Common myeloid progenitor, CD34-positive (primary cell): ENCODE measurements at places on chromosomes 12 and 14.

DNA sequence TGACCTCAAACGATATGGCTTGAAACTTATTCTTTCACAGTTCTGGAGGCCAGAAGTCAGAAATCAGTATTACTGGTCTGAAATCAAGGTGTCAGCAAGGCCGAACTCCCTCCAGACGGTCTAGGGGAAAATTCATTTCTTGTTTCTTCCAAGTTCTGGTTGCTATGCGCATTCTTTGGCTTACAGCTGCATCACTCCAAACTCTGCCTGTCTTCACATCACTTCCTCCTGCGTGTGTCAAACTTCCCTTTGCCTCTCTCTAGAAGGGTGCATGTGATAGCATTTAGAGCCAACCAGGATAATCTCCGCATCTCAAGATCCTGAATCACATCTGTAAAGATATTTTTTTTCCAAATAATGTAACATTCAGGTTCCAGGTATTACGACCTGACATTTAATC is 62.8 kb downstream of the DENND5B start:
- DNase-seq, result no peak

DNA sequence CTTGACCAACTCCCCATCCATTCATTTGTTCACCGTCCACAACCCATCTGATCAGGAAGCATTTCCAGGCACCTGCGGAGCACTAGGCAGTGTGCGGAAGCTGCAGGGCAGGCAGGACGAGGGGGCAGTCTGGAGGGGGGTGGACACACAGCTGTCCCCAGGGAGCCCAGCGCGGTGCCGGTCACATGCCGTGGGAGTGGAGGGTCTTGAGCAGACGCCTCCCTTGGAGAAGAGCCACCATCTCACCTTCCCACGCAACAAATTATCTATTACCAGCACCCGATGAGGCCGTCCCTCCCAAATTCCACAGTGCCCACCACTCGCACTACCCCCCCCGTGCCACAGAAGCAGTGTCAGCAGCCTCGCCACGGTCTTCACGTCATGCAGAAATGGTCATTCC is 10.8 kb downstream of the DLK1 start:
- no peak for DNase-seq

DNA sequence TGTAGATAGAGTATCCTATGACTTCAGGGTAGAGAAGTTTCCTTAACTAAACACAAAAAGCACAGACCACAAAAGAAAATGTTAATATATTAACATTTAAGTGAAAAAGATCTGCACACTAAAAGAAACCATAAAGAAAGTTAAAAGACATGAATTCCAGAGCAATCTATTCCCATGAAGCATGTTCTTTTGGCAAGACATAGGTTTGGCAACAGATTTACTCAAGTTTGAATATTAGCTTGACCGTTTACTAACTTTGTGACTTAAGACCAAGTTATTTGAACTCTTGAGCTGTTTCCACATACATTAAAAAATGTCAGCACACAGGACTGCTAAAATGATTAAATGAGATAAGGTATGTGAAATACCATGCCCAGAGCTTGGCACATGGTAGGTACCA is 35.7 kb upstream of the GZMB start:
- no peak for DNase-seq

DNA sequence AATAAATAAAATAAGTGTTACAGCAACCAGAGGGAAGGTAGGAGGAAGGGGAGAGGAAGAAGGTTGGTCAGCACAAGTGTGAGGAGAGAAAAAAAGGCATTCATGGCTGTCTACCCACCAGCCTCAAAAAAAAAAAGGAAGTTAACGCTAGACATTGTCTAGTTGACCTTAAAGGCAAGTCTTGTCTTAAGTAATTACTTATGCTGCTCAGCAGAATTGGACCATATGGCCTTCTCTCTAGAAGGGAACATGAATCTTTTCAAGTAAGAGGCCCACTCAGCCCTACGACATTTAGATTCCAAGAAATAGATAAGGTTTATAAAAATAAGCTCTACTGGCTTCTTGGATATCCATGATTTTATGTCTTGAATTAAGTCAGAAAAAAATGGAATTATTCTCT is 172.7 kb downstream of the ETNK1 start:
- DNase-seq, result no peak

GRCh38 chr12:102406033-102406584 is 74.3 kb downstream of the IGF1 start:
- DNase-seq, result no peak

DNA sequence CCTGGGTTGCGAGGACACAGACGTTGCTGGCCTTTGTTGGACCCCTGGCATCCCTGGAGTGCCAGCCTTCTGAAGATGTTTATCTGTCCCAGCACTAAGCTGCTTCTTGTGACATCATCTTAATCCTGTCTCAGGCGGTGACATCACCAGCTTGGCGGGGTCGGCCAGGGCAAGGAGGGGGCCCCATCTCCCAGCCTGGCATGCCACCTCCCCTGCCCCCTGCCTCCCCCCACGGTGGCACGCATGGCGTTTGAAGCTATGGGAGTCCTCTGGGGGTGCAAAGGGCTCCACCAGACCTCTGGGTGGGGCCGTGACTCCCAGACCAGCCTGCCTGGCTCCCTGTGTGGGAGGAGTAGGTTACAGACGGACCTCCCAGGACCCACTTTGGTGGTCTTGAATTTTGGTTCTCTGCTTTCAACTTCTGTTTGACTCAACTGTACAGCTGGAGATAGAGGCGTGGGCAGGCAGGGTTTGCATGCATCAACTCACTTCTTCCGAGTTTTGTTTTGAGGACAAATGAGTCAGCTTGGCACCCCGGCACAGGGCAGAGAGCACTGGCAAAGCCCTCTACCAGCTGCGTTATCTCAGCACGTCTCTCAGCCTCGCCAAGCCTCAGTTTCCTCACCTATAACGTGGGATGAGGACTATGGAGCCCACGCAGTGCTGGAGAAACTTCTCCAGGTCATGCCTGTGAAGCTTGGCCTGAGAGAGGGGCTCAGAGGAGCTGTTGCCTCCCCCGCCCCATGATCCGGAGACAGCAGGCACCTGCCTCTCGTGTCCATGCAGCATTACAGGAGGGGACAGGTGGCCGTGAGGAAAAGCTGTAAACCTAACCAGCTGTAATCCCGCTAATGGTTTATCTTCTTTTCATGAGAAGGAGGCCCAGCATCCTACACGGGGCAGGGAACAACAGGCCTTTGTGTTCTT is 38.8 kb upstream of the EML1 start:
- DNase-seq, result no peak

GRCh38 chr12:76790564-76791552 is 26.9 kb downstream of the ZDHHC17 start:
- peak; percentile 56 for DNase-seq

DNA sequence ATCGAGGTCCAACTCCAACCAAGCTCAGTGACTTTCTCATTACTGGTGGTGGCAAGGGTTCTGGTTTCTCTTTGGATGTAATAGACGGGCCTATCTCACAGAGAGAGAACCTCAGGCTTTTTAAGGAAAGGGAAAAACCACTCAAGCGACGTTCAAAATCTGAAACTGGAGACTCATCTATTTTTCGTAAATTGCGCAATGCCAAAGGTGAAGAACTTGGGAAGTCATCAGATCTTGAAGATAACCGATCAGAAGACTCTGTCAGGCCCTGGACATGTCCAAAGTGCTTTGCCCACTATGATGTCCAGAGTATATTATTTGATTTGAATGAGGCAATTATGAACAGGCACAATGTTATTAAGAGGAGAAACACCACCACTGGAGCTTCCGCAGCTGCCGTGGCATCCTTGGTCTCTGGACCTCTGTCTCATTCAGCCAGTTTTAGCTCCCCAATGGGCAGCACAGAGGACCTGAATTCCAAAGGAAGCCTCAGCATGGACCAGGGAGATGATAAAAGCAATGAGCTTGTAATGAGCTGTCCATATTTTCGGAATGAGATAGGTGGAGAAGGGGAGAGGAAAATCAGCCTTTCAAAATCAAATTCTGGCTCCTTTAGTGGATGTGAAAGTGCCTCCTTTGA is 343.5 kb upstream of the RGS6 start:
- no peak for DNase-seq

DNA sequence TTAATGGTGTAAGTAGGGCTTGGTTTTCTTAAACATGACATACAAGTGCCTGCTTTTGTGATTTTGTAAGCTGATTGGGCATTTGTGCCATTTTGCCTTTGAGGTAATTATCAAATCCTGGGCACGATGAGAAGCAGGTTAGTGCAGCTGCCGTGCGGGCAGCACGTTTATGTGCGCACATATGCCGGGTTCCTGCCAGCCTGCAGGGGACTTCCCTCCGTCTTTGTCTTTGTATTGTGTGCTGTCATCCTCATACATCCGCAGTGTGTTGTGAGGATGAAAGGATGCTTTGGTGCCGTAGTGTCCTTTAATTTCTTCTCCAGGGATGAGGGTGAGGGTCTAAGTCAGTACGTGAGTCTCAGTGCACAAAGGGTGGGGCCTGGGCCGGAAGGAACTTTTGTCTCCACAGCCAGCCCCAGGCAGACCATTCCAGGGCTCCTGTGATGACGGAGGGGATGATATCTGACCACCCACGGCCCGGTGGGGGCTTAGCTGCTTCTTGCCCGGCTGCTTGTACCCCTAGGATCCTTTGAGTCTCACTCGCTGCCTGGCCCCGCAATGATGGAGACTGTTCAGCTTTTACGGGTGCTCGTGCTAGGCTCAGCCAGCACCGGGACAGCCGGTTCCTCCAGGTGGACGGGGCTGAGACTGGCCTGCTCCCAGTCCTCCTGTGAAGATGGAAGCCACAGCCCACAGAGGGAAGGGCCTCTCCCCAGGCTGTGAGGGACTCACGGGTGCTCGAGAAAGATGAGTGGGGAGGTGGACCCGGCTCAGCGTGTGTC is 54.6 kb downstream of the ADGRD1 start:
- no peak for DNase-seq

GRCh38 chr12:71694099-71694820 is 8.4 kb downstream of the TMEM19 start:
- no peak for DNase-seq

GRCh38 chr14:99034711-99035171 is 237.3 kb downstream of the BCL11B start:
- no peak for DNase-seq

DNA sequence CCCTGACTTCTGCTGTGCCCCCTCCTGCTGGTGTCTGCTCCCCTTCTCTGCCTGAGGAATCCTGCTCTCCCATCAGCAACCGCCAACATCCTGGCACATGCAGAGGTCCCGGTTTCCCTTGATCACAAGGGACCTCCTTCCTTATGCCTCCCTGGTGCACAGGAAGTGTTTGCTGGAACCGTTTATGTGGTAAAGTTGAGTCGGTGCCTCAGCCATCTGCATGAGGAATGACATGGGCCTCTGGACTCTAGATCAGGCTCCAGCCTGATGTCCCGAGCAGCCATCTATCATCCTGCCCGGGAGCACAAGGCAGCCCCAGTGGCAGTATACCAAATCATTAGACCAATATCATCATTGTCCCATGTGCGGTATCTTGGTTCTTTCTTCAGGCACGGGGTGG is 90.4 kb downstream of the BORCS5 start:
- DNase-seq, result no peak

GRCh38 chr12:108559748-108560147 is 1.2 kb downstream of the SART3 start:
- DNase-seq, result no peak

GRCh38 chr12:7439579-7440505 is 4.1 kb downstream of the CD163L1 start:
- DNase-seq, result peak; percentile 83

- no peak for DNase-seq
These were observed 4.5 kb downstream of the DHRS2 start for GRCh38 chr14:23640524-23641141.

DNA sequence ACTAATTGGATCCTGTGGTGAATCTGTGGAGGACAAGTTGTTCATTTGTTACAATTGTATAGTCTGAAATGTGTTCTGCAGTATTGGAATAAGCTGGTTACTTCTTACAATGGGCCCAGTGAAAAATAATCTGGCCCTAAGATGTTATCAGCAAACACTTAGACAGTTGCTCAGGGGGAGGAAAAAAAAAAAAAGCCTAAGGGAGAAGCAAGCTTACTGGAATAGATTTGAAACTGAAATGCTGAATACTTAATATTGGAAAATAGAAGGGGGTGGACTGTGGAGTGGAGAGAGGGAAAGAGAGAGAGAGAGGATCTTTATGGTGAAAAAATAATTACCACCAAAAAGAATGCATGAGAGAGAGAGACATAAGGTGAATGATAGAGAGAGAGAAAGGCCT is 4.0 kb downstream of the FOXG1 start:
- DNase-seq, result no peak

- no peak for DNase-seq
These were observed 872 bp downstream of the VSX2 start for GRCh38 chr14:74239848-74240793.

- DNase-seq, result no peak
These were observed 23.7 kb downstream of the SFSWAP start for GRCh38 chr12:131734336-131735152.

DNA sequence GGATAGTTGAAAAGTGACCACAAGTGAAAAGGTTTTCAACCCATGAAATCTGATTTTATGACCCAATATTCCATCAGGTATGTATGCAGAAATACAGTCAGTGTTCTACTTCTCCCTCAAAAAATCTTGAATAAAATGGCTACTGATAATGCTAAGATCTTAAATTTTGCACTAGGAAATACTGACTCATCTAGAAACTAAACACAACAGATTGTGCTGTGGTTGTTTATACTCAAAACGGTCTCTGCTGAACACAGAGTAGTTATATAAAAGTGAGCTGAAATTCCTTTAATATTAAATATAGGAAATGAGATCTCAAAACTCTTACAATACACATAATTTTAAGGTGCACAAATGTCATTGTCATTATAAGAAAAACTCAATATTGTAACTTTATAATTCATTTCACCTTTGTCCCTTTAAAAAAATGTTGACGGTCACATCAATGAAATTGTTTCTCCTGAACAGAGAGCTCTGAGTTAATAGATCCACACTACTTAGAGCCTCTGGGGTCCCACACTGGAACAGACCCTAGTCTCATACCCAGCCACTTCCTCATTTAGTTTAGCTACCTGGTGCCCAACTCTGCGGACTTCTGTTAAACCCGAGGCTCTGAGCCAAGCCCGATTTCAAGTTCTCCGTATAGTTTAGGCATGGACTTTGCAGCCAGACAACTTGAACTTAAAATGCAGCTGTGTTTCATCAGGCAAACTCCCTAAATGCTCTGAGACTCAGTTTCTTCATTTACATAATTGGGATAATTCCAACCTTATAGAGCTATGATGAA is 9.3 kb downstream of the COCH start:
- no peak for DNase-seq

DNA sequence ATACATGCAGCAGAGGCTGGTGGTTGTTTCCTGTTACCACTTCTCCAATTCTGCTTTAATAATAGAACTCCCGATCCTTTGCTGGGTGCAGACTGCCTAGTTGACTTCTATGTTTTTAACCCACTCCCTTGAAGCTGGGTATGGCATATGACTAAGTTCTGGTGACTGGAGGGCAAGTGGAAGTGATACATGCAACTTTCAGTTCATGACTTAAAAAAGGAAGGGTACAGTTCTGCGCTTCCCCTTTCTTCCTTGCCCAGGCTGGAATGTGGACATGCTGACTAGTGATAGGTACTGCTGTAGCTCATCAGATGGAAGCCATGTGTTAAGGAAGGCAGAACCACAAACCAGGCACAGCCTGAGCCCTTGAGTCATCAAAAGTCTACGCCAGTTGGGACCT is 2.4 kb upstream of the A2M start:
- DNase-seq, result peak; percentile 99
